ENCODE measurements at places on chromosomes 3 and 15. TPM values are rescaled to one million over a fixed set of nuclear protein-coding genes. Genes with fewer than 3 reads are reported as not detected.

DNA sequence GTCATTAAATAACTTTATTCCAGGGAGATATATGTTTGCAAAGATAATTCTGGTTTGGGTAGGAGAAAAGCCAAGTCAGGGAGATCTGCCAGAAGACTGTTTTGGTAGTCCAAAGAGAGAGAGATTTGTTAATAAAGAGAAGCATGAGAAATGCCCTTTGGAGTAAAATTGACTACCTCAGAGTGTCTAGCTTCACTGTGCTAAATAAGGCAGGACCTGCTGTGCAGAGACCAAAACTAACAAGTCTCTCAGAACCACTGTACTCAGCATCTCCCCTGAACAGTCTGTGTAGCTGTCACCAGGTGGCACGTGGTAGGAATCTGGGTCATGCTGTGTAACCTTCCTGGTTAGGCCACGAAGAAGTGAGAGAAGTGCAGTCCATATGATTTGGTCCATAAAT, 31.6 kb upstream of the SLC35G2 start:
- peak; percentile 45 for DNase-seq

PATL2 gene
- total RNA-seq: not detected

PP2D1 gene
- total RNA-seq: not detected

FRMD5 gene
- total RNA-seq: 5.4 TPM

GABRB3 gene
- 0.54 TPM for total RNA-seq
